ENCODE measurements at places on chromosomes 2 and 18. TPM values are rescaled to one million over a fixed set of nuclear protein-coding genes. Genes with fewer than 3 reads are reported as not detected.
A peak's percentile ranks its signal among the peaks of the same experiment; 100 is the strongest.

The ARHGEF33 gene
- total RNA-seq = 1.6 TPM

The G6PC2 gene
- not detected for total RNA-seq

The DPY30 gene
- total RNA-seq = 44.8 TPM

The SERPINB3 gene
- total RNA-seq = not detected

DNA sequence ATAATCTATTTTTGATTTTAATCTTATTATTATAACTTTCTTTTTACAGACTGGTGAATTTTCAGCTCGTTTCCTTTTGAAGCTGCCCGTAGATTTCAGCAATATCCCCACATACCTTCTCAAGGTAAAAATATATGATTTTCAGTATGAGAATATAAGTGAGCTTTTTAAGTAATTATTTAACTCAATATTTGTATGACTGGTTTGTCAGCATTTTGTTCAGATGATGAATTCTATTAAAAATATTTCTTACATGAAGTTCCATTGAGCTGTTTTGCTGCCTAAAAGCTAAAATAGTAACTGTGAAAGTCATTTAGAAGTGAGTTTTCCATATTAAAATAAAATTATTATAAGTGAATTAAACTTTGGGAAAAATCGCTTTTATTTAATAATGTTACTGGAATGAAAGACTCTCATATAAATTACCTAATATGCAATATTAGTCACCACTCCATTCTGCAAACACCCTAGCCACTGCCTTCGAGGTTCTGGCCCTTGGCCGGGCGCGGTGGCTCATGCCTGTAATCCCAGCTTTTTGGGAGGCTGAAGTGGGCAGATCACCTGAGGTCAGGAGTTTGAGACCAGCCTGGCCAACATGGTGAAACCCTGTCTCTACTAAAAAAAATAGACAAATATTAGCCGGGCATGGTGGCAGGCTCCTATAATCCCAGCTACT, 155.3 kb downstream of the BABAM2 start:
- no peaks in the 10 kb centered on the region for H3K4me1 ChIP-seq
- H3K36me3 ChIP-seq = no peaks in the 10 kb centered on the region
- DNase-seq = no peak
- H3K27ac ChIP-seq = no peak overlapping the region
- no peak overlapping the region for H3K4me3 ChIP-seq

- no peaks in the 10 kb centered on the region for H3K27me3 ChIP-seq
- DNase-seq = no peak
- H3K36me3 ChIP-seq = peaks cover 5% of the 10 kb centered on the region
Observed at GRCh38 chr2:241410739-241411176, 54.7 kb downstream of the FARP2 start.

DNA sequence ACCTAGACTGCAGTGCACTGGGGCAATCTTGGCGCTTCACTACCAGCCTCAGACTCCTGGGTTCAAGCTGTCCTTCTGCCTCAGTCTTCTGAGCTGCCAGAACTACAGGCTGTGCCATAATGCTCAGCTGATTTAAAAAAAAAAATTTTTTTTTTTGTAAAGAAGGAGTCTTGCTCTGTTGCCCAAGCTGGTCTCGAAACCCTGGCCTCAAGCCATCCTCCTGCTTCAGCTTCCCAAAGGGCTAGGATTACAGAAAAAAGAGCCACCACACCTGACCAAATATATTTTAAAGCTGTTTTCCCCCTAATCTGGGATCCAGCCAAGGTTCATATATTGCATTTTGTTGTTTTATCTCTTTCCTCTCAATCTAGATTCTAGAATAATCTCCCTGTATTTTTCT, 82.2 kb downstream of the RAB31 start:
- H3K4me3 ChIP-seq = no peak overlapping the region
- H3K36me3 ChIP-seq = no peaks in the 10 kb centered on the region
- no peaks in the 10 kb centered on the region for H3K27me3 ChIP-seq
- H3K4me1 ChIP-seq = no peaks in the 10 kb centered on the region
- no peak overlapping the region for H3K27ac ChIP-seq

GRCh38 chr2:133811409-133812125, 243.3 kb upstream of the NCKAP5 start:
- no peak for DNase-seq
- no peak overlapping the region for H3K27ac ChIP-seq

DNA sequence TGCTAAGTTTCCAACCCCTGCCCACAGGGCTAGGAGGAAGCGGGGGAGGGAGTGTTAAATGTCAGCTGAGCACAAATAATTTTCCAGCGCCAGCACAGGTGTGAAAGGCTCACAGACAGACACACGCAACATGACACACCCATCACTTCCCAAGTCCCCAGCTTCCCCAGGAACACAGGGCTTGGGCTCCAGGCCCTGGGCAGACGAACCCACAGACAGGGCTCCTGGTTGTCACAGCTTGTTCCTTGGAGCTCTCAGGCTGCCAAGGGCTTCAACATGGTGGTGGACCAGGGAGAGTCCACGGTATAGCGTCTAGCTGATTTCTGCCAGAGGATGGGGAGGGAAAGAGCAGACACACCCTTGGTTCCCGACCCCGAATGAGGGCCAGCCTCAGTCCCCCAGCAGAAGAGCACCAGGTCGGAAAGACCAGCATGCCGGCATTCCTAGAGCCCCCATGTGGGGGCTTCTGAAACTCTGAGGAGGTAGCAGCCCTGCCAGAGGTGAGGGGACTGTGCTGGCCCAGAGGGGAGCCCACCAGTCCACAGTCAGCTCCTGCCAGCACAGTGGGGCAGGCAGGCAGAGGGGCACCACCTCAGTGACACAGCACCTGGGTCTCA, 1.9 kb downstream of the DUSP2 start:
- H3K27me3 ChIP-seq = no peaks in the 10 kb centered on the region
- H3K4me3 ChIP-seq = no peak overlapping the region
- DNase-seq = no peak
- H3K4me1 ChIP-seq = peaks cover 11% of the 10 kb centered on the region

DNA sequence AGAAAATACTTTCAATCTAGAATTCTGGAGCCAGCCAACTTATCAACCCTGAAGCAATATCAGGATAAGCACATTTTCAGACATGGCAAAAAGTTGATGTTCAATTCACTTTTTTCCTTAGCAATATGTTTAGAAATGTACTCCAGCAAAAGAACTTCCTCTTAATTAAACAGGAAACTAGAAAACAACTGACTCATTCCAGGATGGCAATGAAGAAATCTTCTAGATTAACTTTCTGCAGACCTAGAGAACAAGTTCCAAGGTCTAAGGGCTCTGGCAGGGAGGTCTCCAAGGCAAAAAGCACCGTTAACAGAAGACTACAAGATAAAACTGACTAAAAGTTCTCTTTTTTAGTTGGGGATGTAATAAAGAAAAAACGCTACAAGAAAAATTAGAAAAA, 69.2 kb upstream of the VWC2L start:
- H3K36me3 ChIP-seq = no peaks in the 10 kb centered on the region
- no peaks in the 10 kb centered on the region for H3K27me3 ChIP-seq
- DNase-seq = no peak
- no peak overlapping the region for H3K27ac ChIP-seq

- H3K4me3 ChIP-seq = no peak overlapping the region
- no peaks in the 10 kb centered on the region for H3K36me3 ChIP-seq
- H3K27ac ChIP-seq = no peak overlapping the region
- no peaks in the 10 kb centered on the region for H3K27me3 ChIP-seq
- H3K4me1 ChIP-seq = no peaks in the 10 kb centered on the region
Observed at GRCh38 chr2:2672249-2672648, 341.2 kb upstream of the MYT1L start.

DNA sequence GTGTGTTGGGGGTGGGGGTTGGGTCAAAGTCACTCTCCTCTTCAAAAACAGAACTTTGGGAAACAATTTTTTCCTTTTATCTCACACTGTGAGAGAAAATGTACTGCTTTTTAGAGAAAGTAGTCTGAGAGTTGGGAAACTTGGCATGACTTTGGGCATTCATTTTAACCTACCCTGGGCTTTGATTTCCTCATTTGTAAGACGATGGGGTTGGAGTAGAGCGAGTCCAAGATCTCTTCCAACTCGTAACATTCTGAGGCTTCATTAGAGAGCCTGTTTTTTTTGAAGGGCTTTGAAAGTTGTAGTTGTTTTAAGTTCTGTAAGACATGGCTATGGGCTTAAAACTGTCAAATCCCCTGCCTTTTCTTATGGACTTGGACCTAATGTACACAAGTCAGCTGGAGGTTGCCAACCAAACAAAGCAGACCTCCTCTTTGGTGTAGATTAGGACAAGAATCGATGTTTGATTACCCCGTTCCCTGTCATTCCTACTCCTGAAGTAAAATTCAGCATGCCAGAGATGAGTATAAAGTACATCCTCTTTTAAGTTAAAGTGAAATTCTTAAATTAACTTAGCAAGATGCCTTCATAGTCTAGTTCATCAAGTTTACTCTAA, 8.4 kb downstream of the PHLPP1 start:
- H3K27ac ChIP-seq = peak overlapping the region; percentile 62
- no peak for DNase-seq
- H3K4me3 ChIP-seq = no peak overlapping the region
- H3K4me1 ChIP-seq = no peaks in the 10 kb centered on the region
- no peaks in the 10 kb centered on the region for H3K27me3 ChIP-seq

DNA sequence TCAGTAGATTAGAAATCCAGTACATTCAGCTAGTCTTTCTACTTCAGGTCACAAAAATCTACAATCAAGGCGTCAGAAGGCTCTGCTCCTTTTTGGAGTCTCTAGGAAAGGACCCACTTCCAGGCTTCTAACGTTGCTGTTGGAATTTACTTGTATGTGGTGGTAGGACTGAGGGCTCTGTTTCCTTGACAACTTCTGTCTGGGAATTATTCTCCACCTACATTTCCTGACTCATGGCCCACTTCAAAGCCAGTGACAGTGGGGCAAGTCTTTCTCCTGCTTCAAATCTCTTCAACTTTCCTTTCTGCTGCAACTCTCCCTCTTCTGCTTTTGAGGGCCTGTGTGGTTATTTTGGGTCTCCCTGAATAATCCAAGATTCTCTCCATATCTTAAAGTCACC, 10.4 kb upstream of the TMX3 start:
- DNase-seq = no peak
- no peaks in the 10 kb centered on the region for H3K36me3 ChIP-seq
- no peak overlapping the region for H3K4me3 ChIP-seq
- no peaks in the 10 kb centered on the region for H3K4me1 ChIP-seq
- no peak overlapping the region for H3K27ac ChIP-seq

- no peak for DNase-seq
- no peaks in the 10 kb centered on the region for H3K36me3 ChIP-seq
- H3K27ac ChIP-seq = no peak overlapping the region
- no peak overlapping the region for H3K4me3 ChIP-seq
Observed at GRCh38 chr18:55637204-55637603, 49.2 kb upstream of the TCF4 start.

DNA sequence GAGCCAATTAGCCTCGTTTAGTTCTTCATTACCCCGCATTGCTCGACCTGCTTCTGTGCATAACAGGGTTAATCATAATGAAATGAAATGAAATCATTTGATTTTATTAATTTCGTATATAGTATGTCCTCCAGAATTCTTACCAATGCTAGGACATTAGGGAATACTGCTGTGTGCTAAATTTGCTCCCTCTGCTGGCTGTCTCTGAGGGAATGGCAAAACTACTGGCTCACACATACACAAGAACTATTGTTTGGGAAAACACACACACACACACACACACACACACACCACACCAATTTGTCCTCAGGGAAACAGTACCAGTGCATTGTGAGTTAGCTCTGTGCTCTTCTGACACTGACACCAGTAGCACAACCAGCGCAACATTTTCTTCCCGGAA, 273.3 kb upstream of the TCF4 start:
- H3K36me3 ChIP-seq = no peaks in the 10 kb centered on the region
- H3K27ac ChIP-seq = no peak overlapping the region
- no peaks in the 10 kb centered on the region for H3K27me3 ChIP-seq
- no peak for DNase-seq
- H3K4me1 ChIP-seq = no peaks in the 10 kb centered on the region
- no peak overlapping the region for H3K4me3 ChIP-seq

Measured in breast epithelium (tissue), 4 donors.